ENCODE measurements at places on chromosomes 11 and 22. TPM values are rescaled to one million over a fixed set of nuclear protein-coding genes. Genes with fewer than 3 reads are reported as not detected.

TAF10 gene
- total RNA-seq = 24.4 TPM

NFAM1 gene
- total RNA-seq = not detected

PRRG4 gene
- total RNA-seq = not detected

UPK3A gene
- total RNA-seq = not detected

CD3E gene
- total RNA-seq = not detected

ANO1 gene
- total RNA-seq = 4.1 TPM

DYNC2H1 gene
- total RNA-seq = 25.3 TPM

MRGPRE gene
- not detected for total RNA-seq

MRGPRX4 gene
- total RNA-seq = under 0.01 TPM

GRCh38 chr11:13224324-13224723 is 53.3 kb upstream of the BMAL1 start:
- peaks cover 16% of the 10 kb centered on the region for H3K4me1 ChIP-seq
- no peak for DNase-seq
- H3K36me3 ChIP-seq = no peaks in the 10 kb centered on the region
- no peak overlapping the region for H3K4me3 ChIP-seq
- no peaks in the 10 kb centered on the region for H3K27me3 ChIP-seq
- no peak overlapping the region for H3K27ac ChIP-seq

DNA sequence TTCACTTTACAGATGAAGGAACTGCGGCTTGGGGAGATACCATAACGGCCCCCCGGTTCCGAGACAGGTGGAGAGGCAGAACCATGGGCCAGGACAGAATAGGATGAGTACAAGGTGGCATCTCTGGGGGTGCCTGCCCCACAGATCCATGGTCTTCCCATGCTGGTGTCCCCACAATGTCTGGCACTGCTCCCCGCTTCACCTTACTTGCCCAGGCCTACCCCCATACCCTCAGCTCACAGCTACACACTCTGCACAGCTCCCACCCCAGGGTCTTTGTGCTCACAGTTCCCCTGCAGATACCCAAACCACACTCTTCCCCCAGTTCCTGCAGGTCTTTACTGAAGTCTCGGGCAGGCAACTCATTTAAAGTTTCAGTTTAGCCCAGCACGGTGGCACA is 11.4 kb upstream of the DGCR8 start:
- no peak for DNase-seq
- no peak overlapping the region for H3K4me3 ChIP-seq
- H3K4me1 ChIP-seq = no peaks in the 10 kb centered on the region
- no peaks in the 10 kb centered on the region for H3K27me3 ChIP-seq
- peaks cover 12% of the 10 kb centered on the region for H3K36me3 ChIP-seq

- H3K4me1 ChIP-seq = no peaks in the 10 kb centered on the region
- H3K4me3 ChIP-seq = no peak overlapping the region
- H3K27ac ChIP-seq = no peak overlapping the region
- no peaks in the 10 kb centered on the region for H3K27me3 ChIP-seq
- H3K36me3 ChIP-seq = no peaks in the 10 kb centered on the region
Observed at GRCh38 chr11:85539029-85539689, 88.0 kb downstream of the DLG2 start.

DNA sequence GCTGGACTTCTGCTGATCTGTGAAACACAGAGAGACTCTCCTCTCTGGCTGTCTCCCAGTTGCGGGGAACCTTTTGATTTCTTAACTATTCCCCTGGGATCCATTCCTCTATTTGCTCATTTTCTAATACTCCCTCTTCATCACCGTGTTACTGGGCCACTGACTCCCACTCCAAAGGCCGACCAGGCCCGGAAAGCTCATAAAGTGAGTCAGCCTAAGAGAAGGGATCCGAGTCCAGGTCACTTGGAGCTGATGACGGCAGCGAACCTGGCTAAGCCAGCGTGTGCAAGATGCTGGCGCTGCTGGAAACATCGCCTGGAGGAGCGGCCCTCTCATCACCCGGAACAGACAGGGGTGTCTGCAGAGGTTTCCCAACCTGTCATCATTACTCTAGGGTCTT is 112.8 kb downstream of the FBXO7 start:
- no peak for DNase-seq
- H3K36me3 ChIP-seq = no peaks in the 10 kb centered on the region
- no peak overlapping the region for H3K27ac ChIP-seq
- H3K27me3 ChIP-seq = 0 out of 2 replicates have a peak, but pooled peaks cover 3% of the 10 kb centered on the region
- H3K4me3 ChIP-seq = no peak overlapping the region

DNA sequence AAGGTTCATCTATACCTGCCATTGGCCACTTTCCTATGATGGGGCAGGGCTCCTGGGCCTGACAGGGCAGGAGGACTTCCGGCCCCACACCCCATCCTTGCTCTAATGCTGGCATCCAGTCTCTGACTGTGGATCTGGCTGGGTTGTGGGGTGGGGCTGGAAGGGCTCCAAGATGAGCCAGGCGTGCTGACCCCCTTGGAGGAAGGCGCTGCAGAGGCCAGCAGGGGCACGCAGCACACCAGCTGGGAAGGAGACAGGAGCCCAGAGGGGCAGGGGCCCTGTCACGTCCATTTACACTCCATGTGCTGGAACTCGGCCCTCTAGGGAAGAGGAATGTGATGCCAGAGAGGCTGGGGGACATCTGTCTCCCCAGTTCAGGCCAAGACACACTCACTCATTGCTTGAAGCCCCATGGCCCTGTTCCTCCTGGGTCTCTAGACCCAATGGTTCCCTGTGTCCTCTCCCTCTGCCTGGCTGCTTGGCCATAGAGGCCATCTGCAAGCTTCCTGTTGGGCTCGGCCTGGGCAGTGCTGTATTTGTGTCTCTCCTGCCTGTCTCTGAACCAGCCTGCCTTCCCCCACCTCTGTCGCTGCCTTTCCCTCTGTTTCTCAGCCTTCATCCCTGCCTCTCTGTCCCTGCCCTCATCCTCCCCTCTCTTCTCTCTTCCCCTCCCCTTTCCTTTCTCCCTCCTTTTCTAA is 67.5 kb upstream of the NECTIN1 start:
- H3K4me1 ChIP-seq = no peaks in the 10 kb centered on the region
- H3K36me3 ChIP-seq = no peaks in the 10 kb centered on the region
- DNase-seq = no peak

DNA sequence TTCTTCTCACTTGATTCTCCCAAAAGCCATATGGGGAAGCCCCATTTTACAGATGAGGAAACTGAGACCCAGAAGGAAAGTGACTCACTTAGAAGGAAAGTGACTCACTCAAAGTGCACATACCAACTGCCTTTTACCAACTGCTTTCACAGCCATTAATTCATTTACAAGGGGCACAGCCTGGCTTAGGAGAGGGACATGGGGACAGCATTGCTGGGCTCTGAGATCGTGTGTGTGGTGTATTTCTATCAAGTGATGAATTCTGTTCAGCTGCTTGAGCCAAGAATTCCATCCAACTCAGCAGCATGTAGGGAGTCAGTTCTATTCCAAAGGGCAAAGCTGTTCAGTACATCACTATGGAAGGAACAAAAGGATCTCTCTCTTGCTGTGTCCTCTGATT is 23.5 kb upstream of the PAK1 start:
- no peak overlapping the region for H3K27ac ChIP-seq
- peak; percentile 13 for DNase-seq
- no peak overlapping the region for H3K4me3 ChIP-seq
- H3K27me3 ChIP-seq = peaks cover 16% of the 10 kb centered on the region

DNA sequence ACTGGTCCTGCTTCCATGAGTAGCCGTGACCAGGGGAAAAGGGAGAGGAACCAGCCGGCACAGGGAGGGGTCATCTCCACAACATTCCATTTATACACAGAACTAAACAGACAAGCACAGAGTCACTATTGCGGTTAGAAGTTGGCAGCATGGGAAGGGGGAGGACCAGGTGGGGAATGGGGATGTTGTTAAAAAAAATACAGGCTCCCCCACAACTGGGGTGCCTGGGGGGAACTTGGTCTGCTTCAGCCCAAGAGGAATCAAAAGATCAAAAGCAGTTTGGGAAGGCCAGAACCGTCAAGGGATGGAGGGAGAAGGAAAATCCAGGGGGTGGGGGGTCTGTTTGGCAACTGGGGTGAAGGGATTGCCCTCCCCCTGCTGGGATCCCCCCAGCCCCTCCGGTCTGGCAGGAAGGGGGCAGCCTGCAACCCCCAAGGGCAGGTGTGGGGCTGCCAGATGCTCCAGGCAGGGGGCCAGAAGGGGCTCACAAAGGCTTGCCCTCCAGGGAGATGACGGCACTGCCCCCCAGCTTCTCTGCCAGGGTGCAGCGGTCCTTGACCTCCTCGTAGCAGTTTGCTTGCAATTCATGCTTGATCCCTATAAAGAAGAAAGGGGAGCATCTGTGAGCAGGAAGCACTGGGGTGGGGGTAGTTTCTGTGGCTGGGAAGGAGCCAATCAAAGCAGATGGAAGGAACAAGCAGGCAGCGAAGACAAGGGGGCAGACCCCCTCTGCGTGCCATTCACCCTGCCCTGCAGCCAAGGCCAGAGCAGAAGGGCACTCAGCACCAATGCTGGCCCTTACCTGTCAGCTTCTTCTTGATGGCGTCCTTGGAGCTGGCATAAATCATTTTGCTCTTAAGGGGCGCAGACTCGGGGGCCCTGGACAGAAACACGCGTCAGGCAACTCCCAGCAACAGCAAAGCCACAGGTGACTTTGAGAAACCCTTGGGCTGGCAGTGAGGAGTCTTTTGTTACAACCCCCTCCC is 2.8 kb downstream of the CFL1 start:
- H3K36me3 ChIP-seq = peaks cover 59% of the 10 kb centered on the region
- H3K4me3 ChIP-seq = no peak overlapping the region
- no peak overlapping the region for H3K27ac ChIP-seq
- H3K4me1 ChIP-seq = peaks cover 9% of the 10 kb centered on the region
- H3K27me3 ChIP-seq = no peaks in the 10 kb centered on the region
- no peak for DNase-seq

DNA sequence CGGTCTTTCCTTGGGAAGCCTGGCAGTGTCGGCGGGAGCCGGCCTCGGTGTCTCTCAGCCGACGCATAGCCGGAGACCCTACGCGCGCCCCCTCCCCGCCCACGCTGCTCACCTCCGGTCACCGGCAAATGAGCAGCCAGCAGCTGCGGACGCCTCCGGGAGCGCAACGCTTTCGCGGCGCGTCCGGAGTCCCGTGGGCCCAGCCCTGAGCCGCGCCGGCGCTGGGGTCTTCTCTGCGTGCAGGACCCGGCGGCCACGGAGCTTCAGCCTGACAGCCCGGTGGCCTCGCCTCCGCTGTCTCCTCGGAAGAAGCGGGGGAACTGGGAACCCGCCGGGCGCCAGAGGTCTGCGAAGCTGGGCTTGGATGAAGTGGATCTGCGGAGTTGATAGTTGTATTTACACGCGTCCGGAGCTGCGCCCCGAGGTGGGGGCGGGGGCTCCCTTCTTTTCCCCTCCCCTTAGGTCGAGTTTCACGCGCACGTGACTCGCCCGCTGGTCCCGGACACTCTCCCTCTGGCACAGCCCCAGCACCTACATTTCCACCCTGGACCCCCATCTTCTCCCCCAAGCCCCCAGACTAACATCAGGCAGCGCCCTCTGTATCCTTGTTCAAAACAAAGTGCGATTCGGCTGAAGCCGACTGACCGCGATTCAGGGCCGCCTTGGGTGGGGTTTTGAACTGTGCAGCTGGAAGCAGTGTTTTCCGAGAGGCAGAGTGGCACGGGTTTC is at the start of gene SLC43A1:
SLC43A1 (minus strand) TSS at position 371 of the 729 bp plus-strand sequence. CDS start 1,591 bp downstream, outside the sequence.
- DNase-seq = peak; percentile 59
- peak within 1 kb of the TSS; percentile 95 for H3K4me3 ChIP-seq
- no peaks in the 10 kb centered on the region for H3K4me1 ChIP-seq
- H3K27me3 ChIP-seq = no peaks in the 10 kb centered on the region
- H3K36me3 ChIP-seq = peaks cover 4% of the 10 kb centered on the region

DNA sequence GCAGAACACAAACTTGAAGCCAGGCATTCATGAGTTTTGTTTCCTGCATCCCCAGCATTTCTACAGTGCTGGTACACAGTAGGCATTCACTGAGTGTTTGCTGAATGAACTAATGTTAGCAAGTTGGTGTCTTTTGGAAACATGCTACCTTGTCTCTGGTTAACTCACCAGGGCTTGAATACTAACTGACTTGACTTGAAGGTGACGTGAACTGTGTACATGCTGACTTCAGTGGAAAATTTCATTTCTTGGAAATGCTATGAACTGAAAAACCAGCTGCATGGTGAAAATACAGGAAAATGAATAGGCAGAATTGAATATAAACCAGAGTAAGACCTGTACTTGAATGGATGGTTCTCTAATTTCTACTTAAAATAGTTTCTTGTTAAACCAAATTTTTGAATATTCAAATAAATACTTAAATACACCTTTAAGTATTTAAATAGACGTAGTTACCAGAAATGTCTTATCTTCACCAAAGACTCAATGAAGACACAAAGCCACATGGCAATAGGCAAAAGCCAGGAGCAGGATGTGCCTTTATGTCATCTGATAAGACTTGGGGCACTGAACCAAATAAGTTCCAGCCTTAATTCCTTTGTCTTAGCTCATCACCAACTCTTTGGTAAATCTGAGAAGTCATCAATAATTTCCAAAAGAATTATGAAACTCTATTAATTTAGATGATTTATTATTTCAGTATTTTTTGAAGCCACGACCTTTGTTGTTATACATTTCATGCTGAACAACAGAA is 39.7 kb upstream of the POU2AF2 start:
- peak overlapping the region; percentile 79 for H3K27ac ChIP-seq
- H3K27me3 ChIP-seq = no peaks in the 10 kb centered on the region
- peaks cover 18% of the 10 kb centered on the region for H3K4me1 ChIP-seq
- no peaks in the 10 kb centered on the region for H3K36me3 ChIP-seq
- H3K4me3 ChIP-seq = no peak overlapping the region

DNA sequence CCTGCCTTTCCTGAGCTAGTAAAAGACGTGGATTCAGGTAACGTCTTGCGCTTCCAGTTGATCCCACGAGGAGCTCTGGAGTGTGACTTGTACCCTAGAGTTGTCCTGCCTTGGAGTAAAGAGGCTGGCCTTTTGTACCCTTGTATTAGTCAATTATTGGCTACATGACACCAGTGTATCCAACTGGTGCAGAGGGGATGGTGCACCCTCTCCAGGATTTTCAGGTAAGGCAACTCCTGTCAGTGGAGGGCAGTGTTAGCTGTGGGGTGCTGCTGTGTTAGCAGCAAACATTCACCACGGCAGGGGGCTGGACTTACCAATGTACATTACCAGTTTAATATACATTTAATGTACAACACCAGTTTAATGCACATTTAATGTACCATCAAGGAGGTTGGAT is 233.5 kb downstream of the MIAT start:
- H3K27me3 ChIP-seq = no peaks in the 10 kb centered on the region
- no peak overlapping the region for H3K27ac ChIP-seq
- DNase-seq = no peak
- no peak overlapping the region for H3K4me3 ChIP-seq
- H3K36me3 ChIP-seq = no peaks in the 10 kb centered on the region

- no peak for DNase-seq
- H3K36me3 ChIP-seq = no peaks in the 10 kb centered on the region
- peaks cover 34% of the 10 kb centered on the region for H3K27me3 ChIP-seq
- H3K4me3 ChIP-seq = no peak overlapping the region
Observed at GRCh38 chr11:128610721-128611617, 23.6 kb upstream of the ETS1 start.

DNA sequence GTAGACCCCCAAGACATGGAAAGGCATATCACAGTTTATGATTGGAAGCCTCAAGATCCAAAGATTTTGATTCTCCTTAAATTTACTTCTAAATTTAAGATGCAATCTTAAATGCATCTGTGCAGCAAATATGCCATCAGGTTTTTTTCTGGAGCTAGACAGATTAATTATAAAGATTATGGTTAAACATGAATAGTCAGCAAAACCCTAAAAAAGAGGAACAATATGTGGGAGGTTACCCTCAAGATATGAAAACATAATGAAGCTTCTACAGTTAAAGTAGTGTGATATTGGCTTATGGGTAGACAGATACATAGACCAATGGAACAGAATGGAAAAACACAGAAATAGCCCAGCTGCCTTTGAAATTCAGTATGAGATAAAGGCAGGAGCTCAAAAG is 31.7 kb downstream of the OR8B12 start:
- H3K27ac ChIP-seq = no peak overlapping the region
- no peaks in the 10 kb centered on the region for H3K36me3 ChIP-seq
- peaks cover 5% of the 10 kb centered on the region for H3K27me3 ChIP-seq
- H3K4me1 ChIP-seq = no peaks in the 10 kb centered on the region
- DNase-seq = no peak

All from IMR-90 (cell line).